ENCODE measurements at places on chromosomes 11 and 22. TPM values are rescaled to one million over a fixed set of nuclear protein-coding genes. Genes with fewer than 3 reads are reported as not detected.

The PGAP2 gene
- 6.8 TPM for polyA plus RNA-seq

DNA sequence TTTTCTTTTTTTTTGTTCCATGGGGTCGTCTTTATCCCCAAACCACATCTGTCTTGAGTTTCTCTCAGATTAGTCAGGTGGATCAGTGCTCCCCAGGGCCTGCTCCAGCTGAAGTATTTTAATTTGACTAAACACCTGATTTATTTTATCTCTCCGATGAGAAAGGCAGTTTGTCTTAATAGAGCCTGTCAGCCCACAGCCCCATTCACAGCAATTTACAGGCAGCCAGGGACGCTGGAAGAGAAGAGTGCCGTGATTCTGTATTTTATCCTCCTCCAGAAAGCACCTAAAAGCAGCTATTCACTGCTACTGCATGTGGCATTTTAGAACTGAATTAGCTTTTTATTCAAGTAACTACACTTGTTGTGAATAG lies 164.5 kb downstream of the SOX6 start:
- no peak for DNase-seq

GRCh38 chr11:30422447-30423278 lies 99.8 kb downstream of the ARL14EP start:
- no peak for DNase-seq

DNA sequence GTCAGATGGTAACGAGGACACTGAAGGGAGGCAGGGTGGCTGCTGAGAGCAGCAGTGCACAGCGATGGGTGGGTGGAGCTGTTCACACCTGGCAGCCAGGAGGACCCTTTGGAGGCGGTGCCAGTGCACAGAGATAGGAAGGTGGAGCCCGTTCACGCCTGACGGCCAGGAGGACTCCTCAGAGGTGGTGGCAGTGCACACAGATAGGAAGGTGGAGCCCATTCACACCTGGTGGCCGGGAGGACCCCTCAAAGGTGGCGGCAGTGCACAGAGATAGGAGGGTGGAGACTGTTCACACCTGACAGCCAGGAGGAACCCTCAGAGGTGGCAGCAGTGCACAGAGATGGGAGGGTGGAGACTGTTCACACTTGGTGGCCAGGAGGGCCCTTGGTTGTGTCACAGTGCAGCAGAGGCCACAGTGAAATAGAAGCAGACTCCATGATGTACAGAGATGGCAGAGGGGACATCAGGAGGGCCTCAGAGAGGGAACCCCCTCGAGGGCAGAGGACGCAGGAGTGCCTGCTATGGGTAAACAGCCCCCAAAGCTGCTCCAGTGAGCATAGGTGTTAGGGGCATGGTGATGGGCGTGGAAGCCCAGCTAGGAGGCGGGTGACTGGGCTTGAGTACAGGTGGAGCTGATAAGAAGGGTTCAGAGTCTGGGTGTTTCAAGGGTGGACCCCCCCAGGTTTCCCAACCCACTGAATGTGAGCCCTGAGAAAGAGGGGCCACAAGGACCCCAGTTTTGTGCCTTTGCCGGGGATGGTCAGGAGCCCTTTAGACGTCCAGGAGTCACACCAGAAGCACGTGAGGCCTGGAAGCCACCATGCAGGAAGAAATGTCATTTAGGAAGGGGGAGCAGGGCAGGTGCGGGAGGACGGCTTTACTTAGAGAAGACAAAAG lies 566.7 kb downstream of the BRD1 start:
- no peak for DNase-seq

GRCh38 chr11:71255323-71255722 lies 2.9 kb upstream of the SHANK2 start:
- no peak for DNase-seq

The CD3G gene
- polyA plus RNA-seq, result 1.9 TPM

The DEPDC7 gene
- 0.33 TPM for polyA plus RNA-seq

DNA sequence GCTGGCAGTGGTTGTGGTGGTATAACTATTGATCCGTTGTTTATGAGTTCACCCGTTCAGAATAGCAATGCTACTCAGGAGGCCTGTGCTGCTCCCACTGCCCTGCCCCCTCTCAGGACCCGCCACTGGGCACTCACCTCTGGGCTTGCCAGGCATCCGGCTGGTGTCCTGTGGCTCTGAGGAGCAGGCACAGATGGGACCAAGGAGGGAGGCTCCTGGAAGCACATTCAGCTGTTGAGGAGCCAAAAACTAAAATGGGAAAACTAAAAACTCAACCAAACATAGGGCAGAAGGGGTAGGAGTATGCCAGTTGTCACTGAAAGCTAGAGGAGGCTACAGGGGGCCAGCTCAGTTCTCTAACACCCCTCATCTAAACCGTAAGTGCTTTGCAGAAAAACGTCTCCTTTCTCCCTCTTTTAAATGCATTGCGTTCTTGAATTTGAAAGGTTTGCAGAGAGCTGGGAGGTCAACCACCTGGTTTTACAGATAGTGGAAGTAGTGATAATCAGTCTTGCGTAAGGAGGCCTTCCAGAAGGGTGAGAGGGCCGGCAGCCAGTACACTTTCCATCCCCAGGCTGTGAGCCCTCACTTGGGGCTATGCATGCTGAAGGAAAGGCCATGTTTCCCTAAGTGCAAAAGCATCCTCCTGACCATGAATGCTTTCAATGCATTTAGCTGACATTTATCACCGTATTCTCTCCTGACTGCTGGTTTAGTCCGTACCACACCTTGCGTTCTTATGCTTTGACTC lies 547.4 kb downstream of the NTM start:
- no peak for DNase-seq

- no peak for DNase-seq
These were observed 25.0 kb downstream of the ARRB1 start for GRCh38 chr11:75326439-75326810.

GRCh38 chr11:6579681-6580080 lies 23.7 kb downstream of the RRP8 start:
- no peak for DNase-seq

- no peak for DNase-seq
These were observed 51.9 kb downstream of the RBX1 start for GRCh38 chr22:41003066-41003465.

DNA sequence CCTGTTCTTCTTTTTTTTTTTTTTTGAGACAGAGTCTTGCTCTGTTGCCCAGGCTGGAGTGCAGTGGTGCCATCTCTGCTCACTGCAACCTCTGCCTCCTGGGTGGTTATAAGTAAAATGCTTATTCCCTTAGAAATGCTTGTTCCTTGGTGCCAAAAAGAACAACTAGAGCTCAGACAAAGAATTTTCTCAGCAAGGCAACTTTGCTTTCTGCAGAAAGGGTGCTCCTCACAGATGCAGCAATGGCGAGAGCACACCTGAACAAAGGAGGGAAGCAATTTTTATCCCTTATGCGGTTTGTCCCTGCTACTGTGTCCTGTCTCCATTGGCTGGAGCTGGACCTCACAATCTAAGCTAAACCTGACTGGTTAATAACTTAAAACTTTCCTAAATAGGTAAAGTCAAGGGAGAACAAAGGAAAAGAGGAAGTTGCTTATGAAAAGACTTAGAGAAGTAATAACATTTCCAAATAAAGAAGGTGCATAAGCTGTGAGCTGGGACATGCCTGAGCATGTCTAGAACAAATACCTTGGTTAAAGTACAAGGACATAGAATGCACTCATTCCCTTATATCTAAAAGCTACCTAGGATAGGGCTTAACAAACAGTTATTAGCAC lies 90.0 kb upstream of the PRR5 start:
- no peak for DNase-seq

- DNase-seq, result peak; percentile 73
These were observed 6.8 kb upstream of the CAT start for GRCh38 chr11:34431979-34432378.

GRCh38 chr11:78168539-78169477 lies 19.6 kb downstream of the KCTD21 start:
- DNase-seq, result no peak

DNA sequence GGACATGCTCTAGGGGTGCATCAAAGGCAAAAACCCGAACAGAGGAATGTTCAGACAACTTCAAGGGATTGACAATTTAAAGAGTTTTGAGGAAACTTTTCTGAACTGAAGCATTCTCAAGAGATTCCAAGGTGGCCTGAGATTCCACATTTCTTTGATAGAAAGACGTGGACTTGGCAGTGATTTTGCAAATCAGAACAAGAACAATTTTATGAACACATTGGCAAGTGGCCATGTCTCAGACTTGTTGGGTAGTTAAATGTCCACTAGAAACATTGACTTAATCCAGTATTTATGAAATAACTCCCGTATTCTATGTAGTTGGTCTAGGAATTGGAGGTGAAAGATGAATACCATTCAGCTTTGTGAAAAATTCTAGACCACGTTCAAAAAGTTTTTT lies 13.8 kb downstream of the NCAM1 start:
- no peak for DNase-seq

DNA sequence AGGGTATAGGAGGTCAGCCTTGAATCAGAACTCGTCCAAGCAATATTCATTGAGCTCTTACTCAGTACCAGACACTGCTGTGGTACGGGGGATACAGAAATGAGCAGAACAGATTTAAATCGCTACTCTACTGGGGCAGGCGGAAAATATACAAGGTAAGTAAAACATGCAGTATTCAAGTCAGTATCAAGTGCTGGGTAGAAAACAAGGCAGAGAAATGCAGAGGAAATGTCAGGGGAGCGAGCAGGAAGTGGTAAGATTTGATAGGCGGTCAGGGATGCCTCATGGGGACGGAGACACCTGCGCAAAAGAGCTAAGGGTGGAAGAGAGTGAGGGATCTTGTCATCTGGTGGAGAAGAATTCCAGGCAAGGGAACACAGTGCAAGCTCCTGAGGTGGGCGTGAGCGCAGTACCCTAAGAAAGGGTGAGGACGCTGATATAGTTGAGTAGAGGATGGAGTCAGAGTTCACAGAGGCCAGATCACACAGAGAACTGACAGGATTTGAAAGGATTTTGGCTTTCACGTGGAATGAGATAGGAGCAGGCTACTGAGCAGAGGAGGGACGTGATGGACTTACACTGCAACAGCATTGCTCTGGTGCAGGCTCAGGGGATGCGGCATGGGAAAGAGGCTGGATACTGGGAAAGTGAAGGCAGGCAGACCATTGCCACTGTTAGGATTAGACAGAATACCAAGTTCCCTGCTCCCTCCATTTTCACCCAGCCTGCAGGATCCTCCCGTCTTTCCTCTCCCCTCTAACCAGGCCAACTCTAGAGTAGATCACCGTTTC lies 35.8 kb downstream of the SC5D start:
- no peak for DNase-seq

The RBM4 gene
- polyA plus RNA-seq, result 79.0 TPM

The TCN1 gene
- not detected for polyA plus RNA-seq

DNA sequence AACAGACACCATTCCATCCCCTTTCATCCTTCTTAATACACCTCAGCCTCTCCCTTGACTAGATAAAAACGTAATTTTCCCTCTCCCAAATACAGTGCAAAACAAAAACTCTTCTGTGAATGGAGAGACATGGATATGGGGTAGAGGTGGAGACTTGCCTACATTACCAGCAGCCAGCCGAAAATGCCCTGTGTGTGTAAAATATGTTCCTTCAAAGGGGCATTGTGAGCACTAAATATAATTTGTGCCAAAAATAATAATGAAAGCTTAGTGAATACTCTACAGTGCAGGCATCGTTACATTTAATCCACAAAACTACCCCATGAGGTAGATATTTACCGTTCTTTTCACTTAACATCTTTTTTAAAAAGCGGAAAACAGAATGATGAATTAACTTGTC lies 1.0 kb upstream of the TRIM44 start:
- no peak for DNase-seq

DNA sequence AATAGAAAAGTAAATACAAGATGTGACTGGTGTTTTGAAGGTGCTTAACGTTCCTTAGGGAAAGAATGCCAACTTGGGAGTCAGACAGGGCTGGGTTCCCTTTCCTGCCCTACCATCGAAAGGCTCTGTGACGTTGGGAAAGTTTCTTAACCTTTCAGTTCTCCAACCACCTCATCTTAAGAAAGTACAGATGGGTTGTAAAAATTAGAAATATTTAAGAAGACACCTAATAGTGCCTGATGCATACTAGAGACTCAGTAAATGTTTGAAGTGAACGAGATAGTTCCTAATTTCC lies 1.1 kb downstream of the GTPBP1 start:
- DNase-seq, result no peak

GRCh38 chr11:46353698-46354097 lies 6.4 kb downstream of the DGKZ start:
- no peak for DNase-seq

GRCh38 chr11:126863294-126863997 lies 137.1 kb downstream of the KIRREL3 start:
- no peak for DNase-seq

DNA sequence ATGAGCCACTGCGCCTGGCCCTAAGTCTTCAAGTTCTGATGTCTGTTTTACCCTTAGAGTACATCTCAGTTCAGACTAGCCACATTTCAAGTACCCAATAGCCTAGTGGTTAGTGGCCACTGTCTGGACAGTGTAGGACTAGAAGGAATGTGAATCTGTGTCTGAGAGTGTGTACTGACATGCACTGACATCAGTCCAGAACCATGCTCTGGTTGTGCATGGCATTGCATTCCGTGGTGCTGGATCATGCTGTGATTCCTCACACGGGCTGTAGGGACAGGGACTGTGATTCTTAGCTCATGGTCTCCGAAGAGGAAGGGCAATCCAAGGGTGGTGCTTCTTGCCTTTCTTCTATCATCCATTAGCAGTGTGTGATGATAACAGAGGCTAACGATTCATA lies 41.1 kb downstream of the AMOTL1 start:
- no peak for DNase-seq

DNA sequence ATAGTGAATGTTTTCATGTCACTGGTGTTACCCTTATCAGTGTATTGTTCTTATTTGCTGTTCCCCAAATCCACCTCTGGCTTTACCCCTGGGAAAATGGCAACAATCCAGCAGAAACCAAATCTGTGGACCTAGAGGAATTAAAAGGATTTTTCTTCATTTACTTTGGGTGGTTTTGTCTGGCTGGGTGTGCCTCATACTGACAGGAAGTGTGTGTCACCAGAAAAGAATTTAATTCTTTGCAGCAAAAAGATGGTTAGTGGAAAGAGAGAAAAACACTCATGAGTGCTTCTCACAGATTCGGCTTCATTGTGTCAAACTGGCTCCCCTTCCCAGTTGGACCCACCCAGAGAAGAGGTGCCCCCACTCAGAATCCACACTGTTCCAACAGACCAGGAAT lies 38.9 kb downstream of the FZD4 start:
- no peak for DNase-seq

- DNase-seq, result no peak
These were observed 175.7 kb upstream of the CADM1 start for GRCh38 chr11:115679945-115680344.

DNA sequence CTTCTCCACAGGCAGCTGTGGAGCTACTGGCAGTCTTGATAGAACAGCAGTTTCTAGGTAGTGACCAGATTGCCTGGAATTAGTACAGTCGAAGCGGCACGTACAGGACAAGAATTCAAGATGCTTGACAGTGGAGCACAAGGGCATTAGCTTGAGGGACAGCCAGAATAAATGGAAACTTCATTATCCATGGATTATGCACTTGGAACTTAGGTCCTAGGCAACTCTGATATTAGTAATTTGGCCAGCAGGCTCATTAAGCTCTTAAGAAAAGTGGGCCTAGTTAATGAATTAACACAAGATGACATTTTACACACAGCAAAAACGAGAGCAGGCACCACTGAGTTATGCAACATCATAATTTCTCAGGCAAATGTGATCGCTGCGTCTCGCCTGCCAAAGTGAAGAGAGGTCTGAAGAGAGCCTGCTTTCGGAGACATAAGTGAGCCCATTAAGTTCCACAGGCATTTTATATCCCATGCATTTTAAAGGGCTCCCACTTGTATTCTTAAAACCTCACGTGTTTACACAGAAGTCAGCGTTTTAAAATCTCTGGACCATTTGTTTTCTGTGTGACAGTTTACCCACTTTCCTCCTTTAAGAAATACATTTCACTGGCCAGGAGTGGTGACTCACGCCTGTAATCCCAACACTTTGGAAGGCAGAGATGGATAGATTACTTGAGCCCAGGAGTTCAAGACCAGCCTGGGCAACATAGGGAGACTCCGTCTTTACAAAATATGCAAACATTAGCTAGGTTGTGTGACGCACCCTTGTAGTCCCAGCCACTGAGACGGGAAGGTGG lies 66.2 kb downstream of the COMMD9 start:
- DNase-seq, result no peak
